ENCODE measurements at places on chromosomes 13 and 19.

GRCh38 chr13:74136084-74136658 lies 2.0 kb upstream of the KLF12 start:
- DNase-seq: peak; percentile 61

- no peak for DNase-seq
These were observed at the start of gene PDE4A for GRCh38 chr19:10420444-10421239. TSS of gene PDE4A (plus strand) at chr19:10420538. CDS start at chr19:10420765, 227 bp downstream.

GRCh38 chr19:53993448-53993847 lies 2.0 kb downstream of the CACNG6 start:
- no peak for DNase-seq

DNA sequence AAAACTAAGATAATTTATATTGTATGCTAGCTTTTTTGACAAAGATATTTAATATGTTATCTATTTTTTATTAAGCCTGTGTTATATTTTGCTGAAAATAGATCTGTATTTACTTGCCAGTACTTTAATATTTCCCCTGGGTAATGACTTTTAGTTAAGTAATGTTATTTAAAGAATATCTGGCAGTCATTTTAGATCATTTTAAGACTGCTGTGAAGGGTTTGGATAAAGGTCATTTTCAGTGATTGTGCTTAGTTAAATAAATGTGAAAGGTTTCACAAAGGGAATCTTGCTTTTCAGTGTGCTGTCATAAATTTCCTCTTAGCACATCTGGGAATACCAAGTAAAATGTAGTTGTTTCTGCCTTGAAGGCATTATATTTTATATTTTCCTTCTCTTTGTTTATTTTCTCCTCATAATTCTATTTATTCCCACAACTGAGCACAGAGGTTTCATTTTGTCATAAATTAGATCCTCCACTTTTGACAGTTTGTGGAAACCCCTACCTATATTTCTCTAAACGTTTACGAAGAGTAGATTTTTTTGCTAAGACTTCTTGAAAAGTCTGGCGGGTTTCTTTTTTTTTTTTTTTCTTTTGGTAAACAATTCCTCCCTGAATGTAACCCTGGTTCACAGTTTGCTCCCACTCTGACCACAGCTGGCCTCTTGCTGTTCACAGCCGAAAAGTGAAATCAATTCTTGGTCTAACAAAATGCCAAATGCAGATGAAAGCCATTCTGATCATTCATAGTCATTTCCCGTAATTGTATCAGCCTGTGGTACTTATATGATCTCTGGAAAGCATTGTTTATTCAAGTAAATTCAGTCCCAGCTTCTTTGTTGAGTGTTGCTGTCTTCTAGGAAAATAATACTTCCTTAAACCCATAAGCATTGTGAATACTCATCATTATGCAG lies 87.8 kb downstream of the MAB21L1 start:
- no peak for DNase-seq

DNA sequence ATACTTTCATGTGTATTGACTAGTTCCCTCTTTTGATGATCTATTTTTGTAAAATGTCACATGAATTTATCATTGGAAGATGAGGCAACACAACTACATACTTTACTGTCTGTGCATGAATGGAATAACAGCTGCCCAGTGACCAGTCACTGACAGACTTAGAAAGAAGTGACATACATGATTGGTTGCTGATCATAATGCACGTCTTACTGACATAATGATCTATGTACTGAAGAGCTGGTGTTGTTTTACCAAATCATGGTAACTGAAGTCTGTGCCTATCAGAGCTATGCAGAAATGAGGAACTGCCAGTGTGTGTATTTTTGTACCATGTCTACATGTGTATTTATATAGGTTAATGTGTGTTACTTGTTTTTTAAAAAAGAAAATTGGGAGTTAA lies 26.5 kb downstream of the GPR18 start:
- DNase-seq: no peak

DNA sequence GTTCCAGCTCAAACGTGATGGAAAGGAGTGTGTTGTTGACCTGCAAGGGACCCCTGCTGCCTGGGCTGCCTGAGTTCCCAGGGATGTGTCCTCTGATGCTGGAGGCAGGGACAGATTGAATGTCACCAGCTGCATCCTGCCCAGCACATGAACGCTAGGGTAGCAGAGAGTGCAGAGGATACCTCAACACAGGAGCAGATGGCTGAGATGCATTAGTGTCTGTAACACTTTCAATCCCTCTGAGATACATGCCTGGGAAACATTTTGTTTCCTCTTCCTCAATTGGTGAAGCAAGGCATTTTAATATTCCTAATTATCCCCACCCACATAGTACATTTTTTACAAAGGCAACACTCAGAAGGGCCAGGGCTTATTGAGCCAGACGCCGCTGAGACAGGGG lies 106.4 kb upstream of the UBL3 start:
- no peak for DNase-seq

DNA sequence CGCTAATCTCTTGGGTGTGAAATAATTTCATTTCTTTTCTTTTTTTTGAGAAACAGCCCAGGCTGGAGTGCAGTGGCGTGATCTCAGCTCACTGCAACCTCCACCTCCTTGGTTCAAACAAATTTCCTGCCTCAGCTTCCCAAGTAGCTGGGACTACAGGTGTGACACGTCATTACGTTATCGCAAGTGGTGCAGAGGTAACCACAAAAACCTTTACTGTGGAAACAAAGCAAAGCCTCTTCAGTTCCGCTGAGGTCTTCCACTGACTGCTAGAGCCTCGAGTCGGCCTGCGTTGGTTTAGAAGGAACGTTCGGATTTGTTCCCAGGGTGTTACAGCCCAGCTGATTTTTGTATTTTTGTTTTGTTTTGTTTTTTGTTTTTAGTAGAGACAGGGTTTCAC lies 2.0 kb upstream of the ZNF784 start:
- DNase-seq: peak; percentile 73

GRCh38 chr13:41634407-41634806 lies 177.1 kb downstream of the RGCC start:
- DNase-seq: no peak

DNA sequence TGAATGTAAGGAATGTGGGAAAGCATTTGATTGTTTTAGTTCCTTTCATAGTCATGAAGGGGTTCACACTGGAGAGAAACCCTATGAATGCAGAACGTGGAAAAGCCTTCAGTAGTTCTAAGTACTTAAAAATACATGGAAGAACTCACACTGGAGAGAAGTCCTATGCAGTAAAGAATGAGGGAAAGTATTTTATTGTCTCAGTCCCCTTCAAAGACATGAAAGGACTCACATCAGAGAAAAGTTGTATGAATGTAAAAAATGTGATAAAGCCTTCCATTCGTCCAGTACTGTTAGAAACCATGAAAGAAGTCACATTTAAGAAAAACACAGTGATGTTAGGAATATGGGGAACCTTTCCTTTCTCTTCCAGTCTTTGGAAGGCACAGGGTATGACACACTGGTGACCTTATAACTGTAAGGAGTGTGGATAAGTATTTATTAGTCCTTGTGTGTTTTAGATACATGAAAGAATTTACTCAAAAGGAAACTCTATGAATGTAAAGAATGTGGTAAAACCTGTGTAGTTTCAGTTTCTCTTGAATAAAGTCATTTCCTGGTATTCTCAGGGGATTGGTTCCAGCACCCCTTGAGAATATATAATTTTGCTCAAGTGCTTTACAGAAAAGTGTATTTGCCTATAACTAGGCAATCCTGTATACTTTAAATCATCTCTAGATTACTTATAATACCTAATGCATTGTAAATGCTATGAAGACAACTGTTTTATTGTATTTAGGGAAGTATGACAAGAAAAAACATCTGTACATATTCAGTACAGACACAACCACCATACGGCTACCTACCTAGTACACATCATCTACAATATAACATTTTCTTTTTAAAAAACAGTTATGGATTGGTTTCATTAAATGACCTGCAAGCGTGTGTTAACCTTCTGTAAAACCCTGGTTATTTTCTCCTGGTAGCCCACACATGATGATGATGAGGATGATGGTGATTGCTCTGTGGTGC lies 52.8 kb downstream of the ZNF823 start:
- DNase-seq: no peak
